ENCODE measurements at places on chromosomes 6 and 20.

DNA sequence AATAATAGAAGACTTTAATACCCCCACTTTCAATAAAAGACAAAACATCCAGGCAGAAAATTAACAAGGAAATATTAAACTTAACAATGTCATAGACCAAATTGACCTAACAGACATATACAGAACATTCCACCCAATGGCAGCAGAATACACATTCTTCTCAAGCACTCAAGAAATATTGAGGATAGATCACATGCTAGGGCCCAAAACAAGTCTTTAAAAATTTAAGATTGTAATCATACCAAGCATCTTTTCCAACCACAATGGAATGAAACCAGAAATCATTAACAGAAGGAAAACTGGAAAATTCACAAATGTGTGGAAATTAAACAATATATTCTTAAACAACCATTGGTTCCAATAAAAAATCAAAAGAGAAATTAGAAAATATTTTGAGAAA, 161.0 kb downstream of the COL12A1 start:
- DNase-seq, result no peak

DNA sequence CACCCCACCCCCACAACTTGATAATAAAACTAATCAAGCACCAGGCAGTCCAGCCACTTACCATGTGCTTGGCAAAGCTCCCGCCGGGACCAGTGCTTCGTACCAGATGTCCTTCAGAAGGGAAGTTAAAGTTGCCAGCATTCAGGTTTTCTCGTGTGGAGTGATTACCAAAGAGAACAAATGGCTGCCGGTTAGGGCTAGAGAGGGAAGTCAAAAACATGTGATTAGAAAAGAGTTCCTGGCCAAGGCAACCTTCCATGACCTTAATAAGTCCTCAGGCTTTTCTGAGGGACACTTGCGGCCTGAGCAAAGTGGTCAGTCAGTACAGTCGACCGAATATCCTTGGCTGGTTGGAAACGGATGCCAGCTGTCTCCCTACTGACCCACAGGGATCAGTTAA, 67.0 kb downstream of the DNAAF9 start:
- DNase-seq, result peak; percentile 8

DNA sequence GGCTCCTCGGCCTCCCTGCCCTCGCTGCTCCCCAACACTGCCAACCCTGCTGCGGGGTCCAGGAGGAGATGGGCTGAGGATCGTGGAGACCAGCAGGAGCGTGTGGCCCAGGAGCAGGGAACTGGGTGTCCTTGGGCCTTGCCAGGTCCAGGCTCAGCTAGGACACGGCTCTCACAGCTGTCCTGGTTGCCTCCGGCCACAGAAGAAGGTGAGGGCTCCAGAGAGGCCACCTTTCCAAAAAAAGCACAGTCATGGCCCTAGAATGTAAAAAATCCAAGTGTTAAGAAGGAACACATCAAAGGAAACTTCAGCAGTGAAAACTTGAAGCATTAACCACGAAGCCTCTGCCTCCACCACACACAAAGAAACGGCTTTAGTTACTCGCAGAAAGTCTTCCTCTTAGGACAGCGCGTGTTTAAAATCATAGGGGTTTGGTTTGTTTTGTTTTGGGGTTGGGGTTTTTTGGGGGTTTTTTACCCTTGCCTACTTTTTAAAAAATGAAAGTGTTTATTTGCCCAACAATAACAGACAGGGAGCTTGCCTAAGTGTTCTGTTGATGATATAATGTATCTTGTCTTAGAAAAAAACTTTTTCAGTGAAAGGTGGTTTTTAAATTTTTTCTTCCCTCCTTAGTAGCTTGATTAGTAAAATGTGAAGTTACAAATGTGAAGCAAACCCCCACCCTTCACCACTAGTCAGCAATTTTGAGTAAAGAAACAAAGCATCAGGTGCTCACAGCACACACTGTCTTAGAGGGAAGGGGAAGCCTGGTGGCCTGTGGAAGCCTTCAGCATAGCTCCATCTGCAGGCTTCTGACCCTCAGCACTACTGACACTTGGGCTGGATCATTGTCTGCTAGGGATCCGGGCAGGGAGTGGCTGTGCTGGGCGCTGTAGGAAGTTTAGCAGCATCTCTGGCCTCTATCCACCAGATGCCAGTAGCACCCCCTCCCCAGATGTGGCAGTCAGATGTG, 60.0 kb downstream of the PTPN1 start:
- peak; percentile 63 for DNase-seq

DNA sequence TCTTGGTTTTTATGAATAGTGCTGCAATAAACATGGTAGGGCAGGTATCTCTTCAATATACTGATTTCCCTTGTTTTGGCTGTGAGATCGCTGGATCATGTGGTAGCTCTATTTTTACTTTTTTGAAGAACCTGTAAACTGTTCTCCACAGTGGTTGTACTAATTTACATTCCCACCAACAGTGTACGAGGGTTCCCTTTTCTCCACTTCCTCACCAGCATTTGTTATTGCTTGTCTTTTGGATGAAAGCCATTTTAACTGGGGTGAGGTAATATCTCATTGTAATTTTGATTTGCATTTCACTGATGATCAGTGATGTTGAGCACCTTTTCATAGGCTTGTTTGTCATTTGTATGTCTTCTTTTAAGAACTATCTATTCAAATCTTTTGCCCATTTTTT, 8.0 kb upstream of the ARG1 start:
- DNase-seq, result no peak

DNA sequence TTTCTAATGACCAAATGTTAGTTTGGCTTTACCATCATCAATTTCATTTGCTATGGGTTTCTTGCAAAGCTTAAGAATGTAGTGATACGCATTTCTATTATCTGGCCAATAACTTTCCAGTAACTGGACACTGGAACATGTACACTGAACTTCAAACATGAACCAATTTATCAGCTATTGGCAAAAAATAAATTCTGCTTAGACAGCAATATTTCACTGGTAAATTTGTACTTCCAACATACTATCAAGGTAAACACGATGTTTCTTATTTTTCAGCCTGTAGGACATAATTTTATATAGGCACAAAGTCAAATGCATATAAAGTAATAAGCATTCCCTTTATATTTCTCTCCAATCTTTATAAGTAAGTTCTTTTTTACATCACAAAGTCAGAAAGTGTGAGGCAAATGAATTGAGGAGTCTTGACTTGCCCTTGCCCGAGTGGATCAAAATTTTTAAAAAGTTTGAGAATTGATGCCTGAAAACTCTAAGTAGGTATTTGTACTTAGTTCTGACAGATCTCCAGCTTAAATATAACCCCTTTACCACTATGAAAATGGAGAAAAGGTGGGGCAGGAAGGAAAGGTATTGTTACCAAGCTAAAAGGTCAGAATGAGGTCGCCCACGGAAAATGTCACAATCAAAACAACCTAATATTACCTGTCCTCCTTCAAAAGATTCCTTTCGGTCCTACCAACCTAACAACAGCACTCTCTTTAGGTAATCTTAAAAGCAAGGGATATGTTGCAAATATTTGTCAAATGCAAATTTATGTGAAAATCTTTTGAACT, 41.3 kb downstream of the STK38 start:
- DNase-seq, result no peak

DNA sequence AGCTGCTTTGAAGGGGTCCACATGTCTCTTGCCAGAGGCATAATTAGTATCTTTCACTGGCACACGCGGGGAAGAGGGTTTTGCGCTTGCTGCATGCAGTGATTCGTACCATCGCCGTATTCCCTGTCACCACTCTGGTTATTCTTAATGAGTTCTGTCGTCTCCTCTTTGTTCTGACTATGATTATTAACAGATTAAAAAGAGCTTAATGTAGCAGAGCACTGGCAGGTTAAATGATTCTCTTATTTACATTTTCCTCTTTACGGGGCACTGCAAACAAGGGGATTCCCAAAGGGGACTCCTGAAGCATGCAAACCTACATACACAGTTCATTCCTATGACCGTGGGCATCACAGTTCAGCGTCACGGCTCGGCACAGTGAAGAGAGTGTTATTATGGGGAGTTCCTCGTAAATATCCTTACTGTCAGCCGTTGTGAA, 204.8 kb downstream of the DTNBP1 start:
- DNase-seq, result no peak

DNA sequence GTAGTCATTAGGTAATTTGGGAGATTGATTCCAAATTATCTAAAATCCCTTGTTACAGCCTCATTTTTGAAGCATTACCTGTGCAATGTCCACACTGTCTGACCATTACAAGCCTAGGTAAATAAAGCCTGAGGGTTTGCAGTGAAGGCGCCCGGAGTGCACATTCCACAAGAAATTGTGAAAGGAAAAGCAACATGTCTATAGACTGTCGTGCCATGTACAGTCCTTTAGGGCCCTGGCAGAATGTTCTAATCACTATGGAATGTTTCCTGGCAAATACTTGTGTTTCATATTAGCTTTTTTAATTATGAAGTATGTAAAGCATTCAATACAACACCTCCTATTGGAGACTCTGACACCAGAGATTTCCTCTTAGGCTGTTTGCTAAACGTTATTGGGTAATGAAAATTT, 28.9 kb downstream of the PREP start:
- DNase-seq, result peak; percentile 47

- DNase-seq, result no peak
These were observed 70.3 kb downstream of the PKHD1 start for GRCh38 chr6:52016915-52017748.

DNA sequence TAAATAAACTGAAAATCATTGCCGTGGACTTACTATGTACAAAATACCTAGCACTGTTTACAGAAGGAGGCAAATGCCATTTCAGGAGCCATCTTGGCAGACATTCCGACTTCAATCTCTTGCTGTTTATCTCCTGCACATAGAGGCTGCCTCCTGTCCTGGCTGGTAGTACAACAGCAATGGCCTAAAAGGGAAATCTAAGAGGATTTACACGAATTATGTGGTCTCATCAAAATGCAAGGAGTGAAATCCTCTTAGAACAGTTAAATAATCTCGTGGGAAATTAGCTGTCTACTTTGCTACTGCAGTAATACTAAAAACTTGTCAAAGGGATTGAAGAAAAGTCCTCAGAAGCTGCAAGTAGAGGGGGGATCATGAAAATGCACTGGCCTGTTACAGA, 82.2 kb upstream of the SLC2A12 start:
- no peak for DNase-seq

DNA sequence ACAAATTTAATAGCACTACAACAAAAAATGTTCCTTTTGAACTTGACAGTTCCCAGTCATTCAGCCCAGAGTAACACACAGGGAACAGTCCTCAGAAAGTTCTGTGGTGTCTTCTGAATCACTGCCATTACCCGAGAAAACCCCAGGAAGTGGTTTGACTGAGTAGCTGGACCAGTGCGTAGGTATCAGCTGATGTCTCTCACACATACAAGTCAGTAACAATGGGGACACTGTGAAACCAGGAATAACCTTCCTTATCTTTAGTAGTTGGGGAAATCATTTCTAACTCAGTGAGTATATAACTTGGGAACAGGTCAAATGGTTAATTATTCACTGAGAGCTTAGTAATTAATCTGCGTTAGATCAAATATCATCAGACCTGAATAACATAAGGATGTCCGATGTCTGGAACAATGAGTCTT, 73.1 kb downstream of the HIVEP2 start:
- DNase-seq, result peak; percentile 91

DNA sequence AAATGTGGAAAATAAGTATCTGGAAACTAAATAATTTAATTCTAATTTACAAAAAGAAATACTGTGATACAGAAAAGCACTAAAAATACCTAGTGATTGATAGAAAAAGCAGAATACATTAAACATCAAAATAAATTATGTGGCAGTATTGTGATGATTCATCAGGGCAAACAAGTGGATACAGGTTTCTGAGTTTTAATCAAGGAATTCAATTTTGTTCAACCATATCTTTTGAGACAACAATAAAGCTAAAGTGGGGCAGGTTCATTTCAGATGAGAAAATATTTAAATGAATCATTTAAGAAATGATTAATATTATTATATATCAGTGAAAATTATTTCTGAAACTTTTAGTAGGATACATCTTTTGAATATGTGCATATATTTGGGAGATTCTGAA, 49.8 kb downstream of the GRIK2 start:
- no peak for DNase-seq

GRCh38 chr6:135937106-135937505, 85.6 kb downstream of the PDE7B start:
- no peak for DNase-seq

- no peak for DNase-seq
These were observed 116.8 kb upstream of the CDH4 start for GRCh38 chr20:61135266-61135665.

GRCh38 chr6:131532580-131533039, 40.4 kb upstream of the ARG1 start:
- DNase-seq, result no peak
